Panc1 (cell line): ENCODE measurements at places on chromosomes 12 and 14. TPM values are rescaled to one million over a fixed set of nuclear protein-coding genes. Genes with fewer than 3 reads are reported as not detected.

LMNTD1 gene
- total RNA-seq, result 0.13 TPM

PLEKHD1 gene
- total RNA-seq, result 0.08 TPM

JDP2 gene
- 17.5 TPM for total RNA-seq

ENTPD5 gene
- 13.0 TPM for total RNA-seq

MED13L gene
- total RNA-seq, result 170 TPM

DNA sequence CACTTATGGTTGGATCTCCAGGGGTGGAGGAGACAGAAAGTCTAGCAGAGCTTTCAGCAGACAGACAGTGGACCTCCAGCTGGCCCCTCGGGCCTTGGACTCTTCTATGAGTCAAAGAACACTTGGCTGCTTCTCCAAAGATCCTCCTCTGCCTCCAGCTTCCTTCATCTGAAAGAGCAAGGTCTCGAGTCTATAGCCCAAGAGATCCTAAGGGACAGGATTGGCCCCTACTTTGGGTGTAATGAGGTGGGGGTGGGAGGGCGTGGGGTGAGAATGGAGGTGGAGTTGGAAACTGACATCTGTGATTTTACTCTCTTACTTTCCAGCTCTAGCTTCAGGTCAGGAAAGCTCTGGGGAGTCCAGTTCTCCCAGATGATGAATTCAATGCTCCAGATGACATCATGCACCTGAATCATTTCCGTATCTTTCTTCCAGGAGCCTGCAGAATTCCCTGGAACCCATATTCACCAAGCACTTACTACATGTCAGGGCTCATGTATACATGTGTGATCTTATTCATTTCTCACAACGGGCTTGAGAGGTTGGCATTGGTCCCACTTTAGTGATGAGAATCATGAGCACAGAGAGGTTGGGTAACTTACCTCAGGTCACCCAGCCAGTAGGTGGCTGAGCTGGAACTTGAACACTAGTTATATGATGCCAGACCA is 10.2 kb upstream of the PGF start:
- no peak for DNase-seq
- H3K4me1 ChIP-seq, result no peaks in the 10 kb centered on the region
- H3K4me3 ChIP-seq, result no peak overlapping the region
- no peak overlapping the region for H3K27ac ChIP-seq
- H3K36me3 ChIP-seq, result no peaks in the 10 kb centered on the region

DNA sequence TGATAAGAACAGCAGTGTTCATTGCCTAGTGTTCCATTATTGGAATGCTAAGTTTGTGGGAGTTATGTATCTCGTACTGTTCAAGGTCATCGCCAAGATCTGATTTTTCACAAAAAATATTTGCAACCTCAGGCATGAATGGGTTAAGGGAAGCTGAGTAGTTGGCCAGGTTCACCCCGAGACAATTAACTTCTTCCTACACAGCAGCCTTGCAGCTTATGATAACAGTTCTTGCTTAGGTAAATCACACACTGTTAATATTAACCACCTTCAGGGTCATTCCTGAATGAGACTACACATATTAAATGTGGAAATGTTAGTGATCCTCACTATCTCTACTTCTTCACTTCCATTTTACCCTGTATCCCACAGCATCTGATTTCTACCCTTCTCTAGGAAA is 18.0 kb downstream of the FKBP11 start:
- no peak overlapping the region for H3K4me3 ChIP-seq
- no peaks in the 10 kb centered on the region for H3K36me3 ChIP-seq
- H3K4me1 ChIP-seq, result no peaks in the 10 kb centered on the region
- H3K27me3 ChIP-seq, result no peaks in the 10 kb centered on the region

GRCh38 chr12:12070674-12071656 is at the start of gene BCL2L14:
Gene BCL2L14 (plus strand): TSS chr12:12070939. CDS start chr12:12079306, 8,367 bp downstream.
- H3K27ac ChIP-seq, result no peak within 1 kb of the TSS
- H3K4me3 ChIP-seq, result peak within 1 kb of the TSS; percentile 30
- no peaks in the 10 kb centered on the region; the same call in 1 of the 2 replicates for H3K4me1 ChIP-seq
- no peaks in the 10 kb centered on the region; the same call in 1 of the 2 replicates for H3K27me3 ChIP-seq
- DNase-seq, result no peak

- H3K4me3 ChIP-seq, result no peak overlapping the region
- H3K4me1 ChIP-seq, result no peaks in the 10 kb centered on the region
- no peaks in the 10 kb centered on the region for H3K27me3 ChIP-seq
- no peaks in the 10 kb centered on the region for H3K36me3 ChIP-seq
Measured at GRCh38 chr12:5222011-5222461, 178.4 kb downstream of the KCNA5 start.

DNA sequence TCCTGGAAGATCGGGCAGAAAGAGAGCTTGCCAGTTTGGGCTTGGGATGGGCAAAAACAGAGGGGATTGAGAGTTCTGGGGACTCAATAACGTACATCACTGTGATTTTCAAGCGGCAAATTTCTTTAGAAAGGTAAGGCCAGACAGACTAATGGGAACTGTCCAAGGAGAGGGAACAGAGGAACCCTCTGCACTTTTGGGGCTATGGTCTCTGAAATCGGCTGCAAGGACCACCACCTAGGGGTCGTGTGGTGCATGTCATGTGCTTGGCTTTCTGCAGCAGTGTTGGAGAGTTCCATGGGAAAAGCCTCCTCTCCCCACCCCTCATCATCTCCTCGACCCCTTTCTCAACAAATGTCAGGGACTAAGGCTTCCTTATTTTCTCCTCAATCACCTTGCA is 79.6 kb downstream of the PPM1A start:
- H3K27me3 ChIP-seq, result peaks cover 9% of the 10 kb centered on the region; the same call in 1 of the 2 replicates
- H3K36me3 ChIP-seq, result no peaks in the 10 kb centered on the region
- no peak for DNase-seq
- no peak overlapping the region for H3K27ac ChIP-seq

GRCh38 chr12:6033546-6033945 is 88.5 kb upstream of the ANO2 start:
- no peak overlapping the region for H3K4me3 ChIP-seq
- H3K36me3 ChIP-seq, result no peaks in the 10 kb centered on the region
- no peak overlapping the region for H3K27ac ChIP-seq
- H3K4me1 ChIP-seq, result no peaks in the 10 kb centered on the region

- no peak for DNase-seq
- H3K36me3 ChIP-seq, result no peaks in the 10 kb centered on the region
- no peak overlapping the region for H3K27ac ChIP-seq
Measured at GRCh38 chr14:105410642-105411016, 9.0 kb upstream of the MTA1 start.
